ENCODE measurements at places on chromosomes 4 and X. TPM values are rescaled to one million over a fixed set of nuclear protein-coding genes. Genes with fewer than 3 reads are reported as not detected.

The SLC7A11 gene
- total RNA-seq, result 181 TPM

The F8A2 gene
- total RNA-seq, result not detected

The UGT2B28 gene
- total RNA-seq, result not detected

The HTT gene
- total RNA-seq, result 20.3 TPM

DNA sequence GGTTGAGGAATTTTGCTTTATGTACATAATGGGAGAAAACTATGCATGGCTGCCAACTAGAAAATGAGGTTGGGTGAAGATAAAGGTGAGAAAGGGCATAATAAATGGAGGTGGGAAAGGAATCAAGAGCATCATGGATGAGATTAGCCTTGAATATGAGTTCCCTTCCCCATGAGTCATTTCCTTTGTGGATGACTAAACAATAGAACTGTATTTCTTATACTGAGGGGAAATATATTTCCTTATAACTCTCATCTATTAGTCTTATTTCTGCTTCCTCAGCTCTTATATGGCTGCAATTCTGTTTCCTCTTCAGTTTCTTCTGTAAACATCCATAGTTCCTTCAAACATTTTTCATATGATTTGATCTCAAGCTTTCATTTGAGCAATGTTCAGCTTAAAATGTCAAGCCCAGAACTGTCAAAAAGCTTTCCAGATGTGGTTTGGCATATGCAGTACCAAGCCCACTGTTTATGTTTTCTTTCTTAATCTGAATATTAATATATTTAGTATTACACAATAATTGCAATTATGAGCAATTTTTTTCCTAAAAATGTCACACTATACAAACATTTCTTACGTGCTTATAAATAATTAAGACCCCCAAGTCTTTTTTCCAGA, 100.7 kb upstream of the GRPR start:
- peak; percentile 3 for DNase-seq

- DNase-seq, result no peak
Measured at GRCh38 chr4:1240721-1241465, 8.0 kb downstream of the CTBP1 start.

- DNase-seq, result no peak
Measured at GRCh38 chrX:48782795-48783194, 3.6 kb upstream of the GATA1 start.

DNA sequence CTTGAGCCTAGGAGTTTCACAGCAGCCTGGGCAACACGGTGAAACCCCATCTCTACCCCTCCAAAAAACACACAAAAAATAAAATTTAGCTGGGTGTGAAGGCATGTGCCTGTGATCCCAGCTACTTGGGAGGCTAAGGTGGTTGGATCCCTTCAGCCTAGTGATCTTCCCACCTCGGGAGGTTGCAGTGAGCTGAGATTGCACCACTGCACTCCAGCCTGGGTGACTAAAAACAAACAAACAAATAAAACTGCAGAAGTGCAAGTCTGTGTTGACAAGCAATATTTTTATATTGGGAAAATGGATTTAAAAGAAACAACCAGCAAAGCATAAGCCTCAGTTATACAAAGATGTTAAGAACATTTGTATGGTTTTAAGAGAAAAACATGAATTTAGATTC, 46.1 kb downstream of the IGFBP7 start:
- no peak for DNase-seq

DNA sequence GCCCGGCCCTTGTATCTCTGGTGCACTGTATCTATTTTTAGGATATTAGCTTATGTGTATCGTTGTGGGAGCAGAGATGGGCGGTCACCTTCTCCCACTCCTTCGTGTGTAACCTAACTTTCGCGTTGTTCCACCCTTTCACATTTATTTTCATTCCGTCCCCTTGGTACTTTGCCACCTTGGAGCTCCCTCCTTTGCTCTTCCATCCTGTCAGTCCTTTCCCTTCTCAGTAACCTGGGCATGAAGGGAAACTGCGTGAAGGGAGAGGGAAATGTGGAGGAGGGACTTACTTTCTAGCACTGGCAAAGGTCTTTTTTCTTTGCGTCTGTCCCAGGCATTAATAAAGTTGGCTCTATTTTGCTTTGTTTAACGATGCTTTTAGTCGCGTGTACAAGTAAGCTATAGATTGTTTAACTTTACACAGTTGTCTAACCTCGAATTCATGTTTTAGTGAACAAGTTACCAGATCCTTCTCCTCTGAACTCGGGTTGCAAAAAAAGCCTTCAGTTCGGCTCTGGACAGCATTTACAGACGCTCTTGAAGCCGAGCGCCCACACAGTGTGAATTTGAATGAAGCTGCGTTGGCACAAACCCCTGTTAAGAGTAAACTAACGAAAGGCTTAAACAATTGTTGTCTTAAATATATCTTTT, 3.9 kb downstream of the PCDH10 start:
- DNase-seq, result no peak

DNA sequence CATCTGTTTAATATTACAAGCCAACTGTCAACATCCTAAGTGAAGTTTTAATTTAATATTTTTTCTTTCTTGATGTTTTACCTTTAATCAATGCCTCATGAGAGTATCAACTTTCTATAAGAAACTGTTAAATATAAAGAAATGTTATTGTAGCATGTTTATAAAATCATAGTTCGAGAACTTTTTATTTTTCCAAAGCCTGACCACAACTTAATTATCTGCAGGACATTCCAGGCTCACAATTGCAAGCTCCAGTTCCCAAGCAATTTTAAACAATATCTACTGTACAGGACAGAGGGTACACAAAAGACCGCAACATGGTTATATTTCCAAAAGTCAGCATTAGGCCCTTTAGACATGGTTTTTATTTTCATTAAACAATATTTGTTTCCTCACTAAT, 20.1 kb downstream of the STX18 start:
- DNase-seq, result no peak

GRCh38 chr4:7430965-7431695, 3.6 kb downstream of the PSAPL1 start:
- no peak for DNase-seq

DNA sequence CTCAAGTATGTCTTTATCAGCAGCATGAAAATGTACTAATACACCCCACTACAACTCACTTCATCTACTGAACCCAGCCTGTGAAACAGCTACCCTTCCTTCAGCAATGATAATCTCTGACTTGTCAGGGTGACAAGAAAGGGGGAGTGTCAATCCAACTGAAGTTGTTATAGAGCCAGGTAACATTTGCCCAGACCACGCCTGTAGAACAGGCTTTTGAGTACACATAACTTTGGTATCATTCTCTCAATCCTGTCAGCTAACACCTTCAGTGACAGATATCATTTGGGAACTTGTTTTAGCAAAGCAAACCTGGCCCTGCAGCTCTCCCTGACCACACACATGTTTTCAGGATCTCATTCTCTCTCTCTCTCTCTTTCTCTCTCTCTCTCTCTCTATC, 592.2 kb downstream of the SMARCA1 start:
- DNase-seq, result no peak

DNA sequence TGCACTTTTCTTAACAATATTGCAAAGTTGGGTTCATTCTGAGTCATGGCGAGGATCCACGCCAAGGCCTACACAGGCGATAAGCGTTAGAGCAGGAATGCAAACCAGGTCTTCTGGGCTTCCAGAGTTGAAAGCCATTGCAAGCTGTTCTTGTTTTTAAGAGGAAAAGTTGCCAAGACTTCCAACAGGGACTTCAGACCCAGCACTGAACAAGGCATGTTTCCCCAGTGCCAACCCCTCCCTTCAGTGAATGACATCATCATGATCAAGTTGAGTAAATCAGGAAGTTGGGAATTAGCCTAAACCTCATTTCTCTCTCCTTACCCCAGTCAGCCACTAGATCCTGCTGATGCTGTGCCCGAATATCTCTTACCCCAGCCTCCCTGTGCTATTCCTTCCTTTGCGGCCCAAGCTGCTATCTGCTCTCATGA, 355.1 kb downstream of the HS3ST1 start:
- peak; percentile 72 for DNase-seq

DNA sequence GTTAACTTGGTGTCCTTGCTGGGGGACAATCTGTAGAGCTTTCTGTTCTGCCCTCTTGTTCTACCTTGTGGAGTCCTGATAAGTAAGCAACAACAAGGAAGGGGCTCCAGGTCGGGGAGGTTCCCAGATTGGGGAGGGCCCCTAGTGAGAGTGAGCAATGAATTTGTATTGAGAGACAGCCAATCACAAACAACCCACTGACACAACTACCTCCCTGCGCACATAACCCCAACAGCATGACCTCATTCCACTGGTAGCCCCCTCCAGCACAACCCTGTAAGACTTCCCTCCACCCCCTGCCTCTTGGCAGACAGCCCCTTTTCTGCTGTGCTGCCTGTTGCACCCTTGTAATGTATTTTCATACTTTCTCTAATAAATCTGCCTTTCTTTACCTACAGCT, 19.7 kb upstream of the PNPLA4 start:
- no peak for DNase-seq

Data from H4 (cell line).